Stimulated activated CD4-positive, alpha-beta T cell treated with anti-CD3 and anti-CD28 coated beads, TNF-alpha, amount 100 ng/mL, for 4 hours (primary cell): ENCODE measurements at places on chromosomes 6 and 20.

- no peak for DNase-seq
These were observed 28.4 kb upstream of the SAYSD1 start for GRCh38 chr6:39143238-39143930.

DNA sequence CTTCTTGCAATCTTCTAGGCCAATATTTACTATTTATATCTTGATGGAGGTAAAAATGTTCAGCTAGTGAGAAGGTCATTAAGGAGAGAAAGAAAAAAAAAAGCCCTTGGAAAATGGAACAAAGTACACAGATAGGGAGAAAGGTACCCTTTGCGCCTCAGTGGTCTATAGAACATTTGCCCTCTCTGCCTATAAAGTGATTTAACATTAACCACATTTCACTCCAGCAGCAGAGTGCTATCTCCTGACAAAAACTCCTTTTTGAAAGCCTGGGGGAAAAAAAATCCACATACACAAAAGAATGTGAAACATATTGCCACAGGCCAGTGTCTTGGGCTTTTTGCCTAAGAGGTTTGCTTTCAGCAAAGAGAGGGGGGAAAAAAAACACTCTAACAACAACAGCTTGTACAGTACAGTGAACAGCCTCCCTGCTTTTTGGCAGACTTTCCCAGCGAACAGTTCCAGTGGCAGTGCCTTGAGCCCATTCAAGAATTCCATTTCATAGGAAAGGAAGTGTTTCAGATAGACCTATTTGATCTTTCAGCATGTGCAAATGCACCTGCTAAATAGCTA lies 695 bp downstream of the ARHGAP18 start:
- no peak for DNase-seq

GRCh38 chr6:138145402-138145801 lies 16.3 kb upstream of the ARFGEF3 start:
- no peak for DNase-seq

DNA sequence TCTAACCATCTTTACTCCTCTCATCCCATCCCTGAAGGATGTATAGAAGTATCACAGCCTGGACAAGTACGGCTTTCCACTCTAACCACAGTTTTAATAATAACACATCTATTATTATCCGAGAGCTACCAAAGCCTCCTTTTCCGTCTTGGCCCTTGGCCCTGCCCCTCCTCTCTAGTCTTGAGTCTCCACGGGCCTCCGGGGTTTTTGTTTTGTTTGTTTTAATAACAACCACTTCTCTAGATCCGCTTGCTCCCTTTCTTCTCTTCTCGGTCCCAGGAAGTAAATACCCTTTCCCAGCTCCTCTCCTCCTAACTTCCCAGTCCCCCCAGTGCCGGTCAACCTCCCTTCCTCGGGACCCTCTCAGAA lies 661 bp downstream of the LCA5 start:
- no peak for DNase-seq

DNA sequence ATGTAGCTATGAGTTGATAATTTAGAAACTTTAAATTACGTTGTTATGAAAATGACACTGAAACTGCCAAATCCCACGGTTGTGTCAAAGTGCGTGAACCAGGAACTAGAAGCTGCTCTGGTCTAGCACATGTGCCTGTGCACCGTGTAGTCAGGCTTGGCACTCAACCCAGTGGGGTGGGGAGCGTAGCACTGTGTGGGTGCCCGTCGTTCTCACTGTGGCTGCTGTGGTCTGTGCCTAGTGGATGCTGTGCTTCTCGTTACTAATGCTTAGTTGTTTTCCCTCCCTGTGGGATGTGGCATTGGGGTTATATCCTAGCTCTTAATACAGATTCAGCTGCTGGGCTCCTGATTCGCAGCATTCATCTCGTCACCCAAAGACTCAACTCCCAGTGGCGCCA lies 46.2 kb upstream of the ADIG start:
- DNase-seq, result no peak

GRCh38 chr6:147906361-147906760 lies 397.9 kb downstream of the SAMD5 start:
- DNase-seq, result no peak

- DNase-seq, result no peak
These were observed 120.4 kb downstream of the PHACTR3 start for GRCh38 chr20:59724457-59725366.

GRCh38 chr6:149079456-149079855 lies 238.1 kb upstream of the TAB2 start:
- DNase-seq, result no peak

- DNase-seq, result no peak
These were observed 56.2 kb downstream of the TMEM242 start for GRCh38 chr6:157267109-157267611.

- peak; percentile 61 for DNase-seq
These were observed 65.8 kb upstream of the ARMC2 start for GRCh38 chr6:108782179-108783041.

DNA sequence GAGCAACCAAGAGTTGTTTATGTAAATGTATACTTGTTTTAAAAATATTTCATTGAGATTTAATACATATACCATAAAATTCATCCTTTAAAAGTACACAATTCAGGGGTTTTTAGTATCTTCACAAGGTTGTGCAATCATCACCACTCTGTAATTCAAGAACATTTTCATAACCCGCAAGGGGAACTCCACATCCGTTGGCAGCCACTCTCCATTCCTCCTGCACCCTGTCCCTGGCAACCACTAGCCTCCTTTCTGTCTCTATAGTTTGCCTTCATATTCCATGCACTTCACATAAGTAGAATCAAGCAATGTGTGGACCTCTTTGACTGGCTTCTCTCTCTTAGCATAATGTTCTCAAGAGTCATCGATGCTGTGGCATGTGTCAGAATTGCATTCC lies 104.2 kb upstream of the PDE10A start:
- no peak for DNase-seq

GRCh38 chr6:166712286-166713228 lies 85.5 kb upstream of the RPS6KA2 start:
- DNase-seq, result no peak
